ENCODE measurements at places on chromosomes 6 and 20.

DNA sequence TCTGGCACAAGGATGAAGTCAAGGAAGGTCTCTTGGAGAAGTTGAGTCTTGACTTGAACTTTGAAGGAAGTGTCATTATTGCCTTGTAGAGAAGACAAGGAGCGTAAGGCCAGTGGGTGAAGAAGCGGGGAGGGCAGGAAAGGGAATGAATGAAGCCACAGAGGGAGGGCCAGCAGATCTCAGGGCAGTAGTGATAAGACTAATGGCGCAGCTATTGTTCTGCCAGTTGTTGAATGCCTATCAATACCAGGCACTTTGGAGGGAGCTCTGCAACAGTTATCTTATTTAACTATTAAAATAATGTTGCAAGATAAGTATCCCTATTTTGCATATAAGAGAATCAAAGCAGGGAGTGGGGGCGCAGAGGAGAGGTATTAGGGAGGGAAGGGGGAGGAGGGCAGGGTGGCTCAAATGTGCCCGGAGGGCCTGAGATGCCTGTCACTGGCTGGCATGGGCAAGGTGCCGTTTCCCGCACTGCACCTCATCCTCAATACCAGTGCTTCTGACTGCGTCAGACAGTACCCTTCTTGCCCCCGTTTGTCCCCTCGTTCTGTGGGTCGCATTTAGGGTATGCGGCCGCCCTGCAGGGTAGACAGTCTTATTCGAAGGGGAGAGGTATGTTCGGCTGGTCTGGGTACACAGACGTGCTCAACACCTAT lies 109.8 kb downstream of the ZDHHC14 start:
- no peak for DNase-seq

DNA sequence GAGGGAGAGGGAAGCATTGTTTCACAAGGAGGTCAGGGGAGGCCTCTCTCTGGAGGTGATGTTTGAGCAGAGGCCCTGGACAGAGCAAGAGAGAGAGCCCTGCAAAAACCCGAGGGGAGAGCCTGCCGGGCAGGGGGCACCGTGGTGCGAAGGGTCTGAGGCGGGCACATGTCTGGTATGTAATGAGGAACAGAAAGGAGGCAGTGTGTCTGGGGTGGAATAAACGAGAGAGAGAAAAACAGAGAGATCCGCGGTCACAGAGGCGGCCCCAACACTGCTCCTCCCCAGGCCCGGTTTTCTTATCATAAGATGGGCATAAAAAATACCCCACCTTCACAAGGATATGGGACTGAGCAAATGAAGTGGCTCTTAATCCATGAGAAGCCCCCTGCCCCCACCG lies 119.2 kb downstream of the PREX1 start:
- no peak for DNase-seq

- peak; percentile 97 for DNase-seq
Observed at GRCh38 chr6:36196880-36197548, 470 bp downstream of the BRPF3 start.

GRCh38 chr6:79385893-79386292 lies 151.3 kb downstream of the LCA5 start:
- no peak for DNase-seq

DNA sequence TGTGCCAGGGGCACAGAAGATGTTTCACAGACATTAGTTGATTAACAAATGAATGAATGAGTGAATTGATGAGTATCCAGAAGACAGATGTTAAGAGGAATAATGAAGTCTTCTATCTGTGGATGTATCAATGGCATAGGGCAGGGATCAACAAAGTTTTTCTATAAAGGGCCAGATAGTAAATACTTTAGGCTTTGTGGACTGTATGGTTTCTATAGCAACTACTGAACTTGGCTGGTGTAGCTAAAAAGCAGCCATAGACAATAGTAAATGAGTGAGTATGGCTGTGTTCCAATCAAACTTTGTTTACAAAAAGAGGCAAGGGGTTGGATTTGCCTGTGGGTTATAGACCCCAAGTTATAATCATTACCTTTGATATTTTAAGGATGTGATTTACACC lies 144.0 kb downstream of the PRL start:
- no peak for DNase-seq

DNA sequence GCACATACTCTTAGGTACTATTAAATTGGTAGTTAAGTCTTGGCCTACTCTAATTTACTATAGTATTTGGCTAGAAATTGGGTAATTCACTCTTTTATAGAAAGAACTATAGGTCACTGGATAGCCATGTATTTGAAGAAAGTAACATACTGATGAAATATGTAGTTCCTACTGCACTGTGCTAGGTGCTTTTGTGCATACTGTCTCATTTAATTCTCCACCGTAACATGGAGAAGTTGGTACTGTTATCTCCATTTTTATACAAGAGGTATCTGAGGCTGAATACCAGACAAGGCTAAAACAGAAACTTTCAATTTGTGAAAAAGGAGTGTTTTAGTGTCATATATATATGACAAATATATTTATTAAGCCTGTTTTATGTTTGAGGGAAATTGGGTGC lies 29.8 kb downstream of the AFDN start:
- no peak for DNase-seq

DNA sequence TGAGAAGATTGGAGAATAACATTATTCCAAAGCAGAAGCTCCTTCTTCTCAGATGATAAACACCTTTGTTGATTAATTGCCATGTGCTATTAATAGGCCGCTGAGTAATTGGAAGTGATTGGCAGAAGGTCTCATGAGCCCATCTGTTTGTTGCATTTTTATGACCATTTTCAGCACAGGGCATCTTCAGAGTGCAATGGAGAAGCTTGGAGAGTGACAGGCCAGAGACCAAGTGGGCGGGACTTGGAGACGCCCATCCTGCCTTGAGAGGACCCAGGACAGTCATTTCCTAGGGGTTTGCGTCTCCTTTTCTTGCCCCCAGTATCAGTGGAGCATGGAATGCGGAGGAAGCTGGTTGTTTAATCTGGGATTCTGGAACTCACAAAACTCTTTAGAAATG lies 89.5 kb downstream of the CDH4 start:
- no peak for DNase-seq

DNA sequence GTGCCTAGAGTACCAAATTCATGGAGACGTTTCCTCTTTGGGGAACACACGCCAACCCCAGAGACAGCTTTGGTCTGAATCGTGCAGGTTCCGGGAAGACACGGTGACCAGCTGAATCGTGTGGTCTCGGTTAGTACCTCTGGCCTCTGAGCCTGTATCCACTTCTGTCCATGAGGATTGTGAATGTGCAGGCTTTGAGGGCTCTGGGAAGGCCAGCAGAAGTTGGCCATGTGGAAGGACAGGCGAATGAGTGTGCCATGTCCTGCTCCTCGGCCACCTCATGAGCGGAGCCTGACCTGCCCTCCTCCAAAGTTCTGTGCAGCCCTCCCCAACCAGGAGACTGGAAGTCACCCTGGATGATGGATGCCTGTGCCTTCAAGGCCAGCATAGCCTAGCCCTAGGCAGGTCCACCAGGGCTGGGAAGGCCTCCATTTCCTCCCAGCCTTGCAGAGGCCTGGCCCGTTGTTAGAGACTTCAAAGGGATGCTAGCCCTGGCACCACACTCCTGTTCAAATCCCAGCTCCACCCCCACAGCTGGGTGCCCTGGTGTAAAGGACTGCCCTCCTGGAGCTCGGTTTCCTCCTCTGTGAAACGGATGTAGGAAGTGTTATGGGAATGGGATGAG lies 1.7 kb upstream of the TMEM74B start:
- no peak for DNase-seq

Measured in LoVo (cell line).